ENCODE measurements at places on chromosomes 2 and 18.
A peak's percentile ranks its signal among the peaks of the same experiment; 100 is the strongest.

DNA sequence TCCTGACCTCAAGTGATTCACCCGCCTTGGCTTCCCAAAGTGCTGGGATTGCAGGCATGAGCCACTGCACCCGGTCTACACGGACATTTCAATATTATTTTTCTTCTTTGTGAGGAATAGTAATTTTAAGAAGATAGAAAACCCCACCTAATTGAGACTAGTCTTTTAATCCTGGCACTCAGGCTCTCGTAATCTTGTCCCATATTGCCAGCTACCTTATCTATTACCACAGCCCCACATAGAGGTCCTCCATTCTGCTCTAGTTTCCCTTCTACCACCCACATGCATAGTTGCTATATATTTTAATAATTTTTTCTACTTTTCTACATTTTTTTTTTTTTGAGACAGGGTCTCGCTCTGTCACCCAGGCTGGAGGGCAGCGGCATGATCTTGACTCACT lies 9.5 kb upstream of the USP14 start:
- DNase-seq = no peak

GRCh38 chr18:30971338-30971956 lies 71.1 kb downstream of the DSC3 start:
- peak; percentile 22 for DNase-seq

- DNase-seq = no peak
Observed at GRCh38 chr2:10838734-10839133, 26.1 kb upstream of the PDIA6 start.

DNA sequence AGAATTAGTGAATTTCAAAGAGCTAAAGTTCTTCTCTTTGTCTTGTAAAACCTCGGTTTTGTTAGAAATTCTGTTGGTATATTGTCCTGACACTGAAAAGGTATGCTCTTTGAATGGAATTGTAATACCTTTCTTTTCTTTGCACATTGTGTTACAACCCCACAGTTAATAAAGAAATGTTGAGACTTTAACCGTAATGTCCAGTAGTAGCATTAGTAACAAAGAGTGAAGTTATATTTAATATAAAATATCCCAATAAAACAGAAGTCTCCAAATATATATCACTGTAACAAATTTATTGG lies 69.8 kb downstream of the EHBP1 start:
- DNase-seq = no peak

DNA sequence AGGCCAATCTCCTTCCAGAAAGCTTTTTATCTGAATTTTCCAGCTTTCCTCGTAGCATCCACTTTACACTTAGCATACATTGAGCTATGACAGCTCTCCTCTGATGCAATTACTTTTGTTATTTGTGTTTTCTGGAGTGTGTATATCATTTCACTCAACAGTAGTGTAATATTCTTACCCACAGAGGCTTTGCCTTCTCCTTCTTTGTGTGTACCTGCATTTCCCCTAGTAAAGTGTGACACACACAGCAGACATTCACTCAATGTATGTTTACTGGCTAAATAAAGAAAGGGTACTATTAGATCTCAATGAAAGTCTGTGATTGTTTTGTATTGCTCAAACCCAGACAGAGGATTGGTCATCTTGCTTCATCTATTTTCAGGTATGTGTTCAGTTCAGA lies 193.7 kb upstream of the MEX3C start:
- no peak for DNase-seq

GRCh38 chr2:158004126-158004764 lies 97.4 kb upstream of the UPP2 start:
- DNase-seq = no peak

DNA sequence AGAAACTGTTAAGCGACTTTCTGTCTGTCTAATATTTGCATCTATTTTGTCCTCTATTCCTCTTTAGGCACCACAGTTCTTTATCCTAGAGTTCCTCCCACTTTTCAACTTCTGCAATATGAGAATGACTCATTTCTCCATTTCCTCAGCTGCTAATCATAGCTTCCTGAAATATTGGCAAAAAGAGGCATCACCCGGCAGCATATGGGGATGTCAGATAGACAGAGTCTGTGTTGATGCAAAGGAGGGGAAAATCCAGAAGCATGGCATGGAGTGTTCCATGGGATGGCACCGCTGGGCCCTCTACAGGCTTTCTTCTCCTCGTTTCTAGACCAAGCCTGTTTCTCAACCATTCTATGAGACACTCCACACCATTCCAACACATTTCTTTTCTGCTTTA lies 93.4 kb downstream of the DOCK10 start:
- DNase-seq = no peak

GRCh38 chr2:237044281-237044680 lies 41.4 kb upstream of the COPS8 start:
- no peak for DNase-seq

- no peak for DNase-seq
Observed at GRCh38 chr2:17461087-17461475, 57.2 kb downstream of the RAD51AP2 start.

GRCh38 chr18:21911551-21911950 lies 171.0 kb downstream of the MIB1 start:
- no peak for DNase-seq

- DNase-seq = peak; percentile 84
Observed at GRCh38 chr2:82344670-82345069, 2040.1 kb upstream of the LRRTM1 start.

DNA sequence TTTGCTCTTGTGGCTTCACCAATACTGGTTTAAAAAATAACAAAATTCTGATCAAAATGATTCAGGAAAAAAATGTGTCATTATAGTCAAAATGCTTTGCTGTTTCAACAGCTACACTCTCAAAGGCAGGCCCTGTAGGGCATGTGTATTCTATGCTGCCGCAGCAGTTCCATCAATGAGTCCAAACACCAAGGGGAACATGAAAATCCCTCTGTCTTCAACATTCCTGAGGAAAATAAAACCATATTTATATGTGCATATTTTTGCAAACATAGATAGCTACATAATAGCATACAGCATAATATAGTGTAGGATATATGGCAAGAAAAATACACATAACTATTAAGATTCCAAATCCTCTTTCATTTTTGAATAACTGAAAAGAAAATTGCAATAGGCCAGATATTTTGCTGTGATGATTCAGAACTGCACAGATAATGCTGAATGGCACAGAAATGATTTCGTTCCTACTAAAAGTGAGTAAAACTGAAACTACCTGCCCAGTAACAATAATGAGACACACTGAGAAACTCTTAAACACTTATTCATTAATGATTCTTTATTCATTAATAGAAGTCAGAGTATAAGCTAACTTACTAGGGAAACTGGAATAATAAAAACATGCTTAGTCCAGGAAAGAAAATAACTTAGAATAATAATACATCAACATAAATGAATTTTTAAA lies 343.8 kb downstream of the SUCLG1 start:
- DNase-seq = no peak

Measured in mesendoderm (in vitro differentiated cells).